ENCODE measurements at places on chromosomes 5 and 9. TPM values are rescaled to one million over a fixed set of nuclear protein-coding genes. Genes with fewer than 3 reads are reported as not detected.

DNA sequence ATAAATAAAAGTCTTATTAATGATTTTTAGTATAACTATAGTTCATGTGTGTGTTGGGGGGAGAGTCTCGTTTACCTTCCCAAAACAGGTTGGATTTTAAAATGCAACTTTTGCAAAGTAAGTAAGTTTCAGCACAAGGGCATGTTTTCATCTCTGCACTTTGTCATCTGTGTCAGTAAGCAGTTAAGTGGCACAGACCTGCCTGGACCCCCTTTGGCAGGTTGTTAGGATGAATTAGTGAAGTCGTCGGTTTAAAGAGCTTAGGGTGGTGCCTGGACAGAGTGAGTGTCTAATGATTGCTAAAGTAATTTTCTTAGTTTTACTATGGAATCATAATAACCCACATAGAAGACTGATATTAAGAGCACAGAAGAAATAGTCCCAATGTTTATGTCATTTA lies 74.9 kb downstream of the TRIO start:
- DNase-seq: no peak

Gene C9
- not detected for total RNA-seq

DNA sequence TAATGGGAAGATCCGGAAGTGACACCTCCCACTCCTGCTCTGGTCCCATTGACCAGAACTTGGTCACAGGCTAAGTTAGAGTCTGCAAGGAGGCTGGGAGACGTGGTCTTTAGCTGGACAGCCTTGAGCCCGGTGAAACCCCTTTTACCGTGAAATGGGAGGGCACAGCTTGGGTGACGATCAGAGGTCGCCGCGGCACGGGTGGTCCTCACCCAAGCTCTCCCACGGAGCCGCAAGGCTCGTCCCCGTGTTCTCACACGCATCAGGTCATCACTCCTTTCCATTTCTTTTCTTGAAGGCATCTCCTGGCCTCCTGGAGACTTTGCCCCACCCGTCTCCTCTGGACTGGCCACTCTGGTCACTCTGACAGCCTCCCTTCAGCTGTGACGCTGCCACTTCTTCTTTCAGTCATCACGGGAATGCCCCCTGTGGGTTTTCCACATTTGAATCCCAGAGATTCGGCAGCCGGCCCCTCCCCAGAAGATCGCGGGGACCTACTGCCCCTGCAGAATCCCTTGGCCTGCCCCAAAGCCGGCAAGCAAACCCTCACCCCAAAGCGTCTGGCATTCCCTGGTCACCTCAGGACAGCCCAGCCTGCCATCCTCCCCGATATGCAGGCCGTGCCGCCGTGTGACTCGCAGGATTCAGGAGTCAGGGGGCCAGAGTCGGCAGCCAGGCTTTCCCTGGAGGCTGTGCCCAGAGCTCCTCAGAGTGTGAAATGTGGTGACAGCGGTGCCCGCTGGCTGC lies 18.9 kb upstream of the EGFL7 start:
- DNase-seq: peak; percentile 37

Gene PCDHGA4
- total RNA-seq: 1.4 TPM

Gene FYB1
- 0.05 TPM for total RNA-seq

- no peak for DNase-seq
These were observed 33.2 kb downstream of the KDM3B start for GRCh38 chr5:138385660-138386059.

GRCh38 chr9:84343111-84343521 lies 2.6 kb upstream of the SLC28A3 start:
- DNase-seq: peak; percentile 33

Gene ABL1
- 6.8 TPM for total RNA-seq

DNA sequence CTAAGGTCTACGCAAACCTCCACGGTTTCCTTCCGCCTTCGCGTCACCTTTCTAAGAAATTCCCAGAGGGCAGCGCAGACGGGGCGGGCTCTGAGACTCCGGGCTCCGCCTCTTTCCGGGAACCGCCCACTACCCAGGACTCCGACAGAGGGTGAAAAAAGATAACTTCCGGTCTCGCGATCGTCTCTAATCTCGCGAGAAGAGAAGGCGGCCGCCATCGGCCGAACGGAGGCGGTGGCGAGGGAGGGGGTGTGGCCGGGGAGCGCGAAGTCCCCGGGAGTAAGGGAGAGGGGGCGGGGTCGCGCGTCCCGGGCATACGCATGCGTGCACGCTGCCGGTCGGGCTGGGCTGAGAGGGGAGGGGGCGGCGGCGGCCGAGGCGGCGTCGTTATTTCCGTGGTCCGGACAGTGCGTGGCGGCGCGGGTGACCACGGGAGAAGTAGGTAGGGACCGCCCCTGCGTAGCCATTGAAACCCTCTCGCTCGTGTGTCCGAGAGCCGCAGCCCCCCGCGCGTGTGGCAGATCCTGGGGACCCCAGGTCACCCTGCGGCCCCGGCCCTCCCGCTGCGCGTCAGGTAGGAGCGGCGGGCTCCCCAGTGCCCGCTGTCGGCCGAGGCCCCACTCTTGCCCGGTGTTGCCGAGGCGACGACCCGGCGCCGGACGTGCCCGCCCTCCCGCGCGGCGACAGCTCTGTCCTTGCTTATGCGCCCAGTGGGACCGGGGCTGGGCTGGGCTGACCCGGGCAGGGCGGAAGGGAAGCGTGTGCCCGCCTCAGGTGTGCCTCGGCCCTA lies at the start of gene NAA35:
Gene NAA35 (plus strand): TSS at position 315 of the 790 bp plus-strand sequence. CDS start 1,014 bp downstream, outside the sequence.
- peak; percentile 98 for DNase-seq

Gene PRUNE2
- 9.3 TPM for total RNA-seq

DNA sequence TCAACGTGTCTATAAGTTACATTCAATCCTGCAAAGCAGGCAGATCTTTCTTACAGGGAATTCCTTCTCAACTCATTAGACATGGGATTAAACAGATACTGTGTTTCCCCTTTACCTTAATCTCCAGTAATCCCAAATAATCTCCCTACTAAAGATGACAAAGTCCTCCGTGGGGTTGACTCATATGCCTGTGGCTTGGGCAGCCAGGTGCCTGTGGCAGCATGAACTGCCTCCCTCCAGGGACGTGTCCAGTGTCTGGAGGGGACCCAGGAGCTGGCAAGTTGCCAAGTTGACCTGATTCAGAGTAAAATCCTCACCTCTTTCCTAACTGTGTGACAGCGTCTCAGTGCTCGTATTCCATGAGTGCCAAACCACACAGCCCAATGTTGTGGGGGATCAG lies 94.6 kb upstream of the PTCH1 start:
- no peak for DNase-seq
